Stimulated activated memory B cell treated with anti-CD40 and anti-IgM and Interleukin-4, amounts not matched to agents 10 μg/mL and 1 μg/mL and 100 μg/mL, for 72 hours (primary cell): ENCODE measurements at places on chromosomes 6 and 20.
A peak's percentile ranks its signal among the peaks of the same experiment; 100 is the strongest.

GRCh38 chr6:123636782-123637181 is at the start of gene TRDN:
TSS of gene TRDN (minus strand) at chr6:123636950. CDS start at chr6:123636775, 175 bp downstream.
- no peak for ATAC-seq

DNA sequence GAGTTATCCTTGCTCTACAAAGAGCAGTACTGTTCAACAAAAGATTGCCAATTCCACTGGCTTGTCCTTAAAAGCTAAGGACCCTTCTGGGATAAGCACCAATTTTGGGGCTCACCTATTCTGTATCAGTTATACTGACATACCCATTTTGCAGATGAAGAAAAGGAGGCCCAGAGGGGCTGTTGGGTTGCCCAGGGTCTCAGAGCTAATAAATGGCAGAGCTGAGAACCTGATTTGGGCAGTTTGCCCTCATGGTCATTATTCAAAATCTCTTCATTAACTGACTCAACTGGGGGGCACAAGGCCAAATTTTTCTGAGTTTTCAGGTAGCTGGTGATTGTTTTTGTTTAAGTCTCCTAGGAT is 31.3 kb downstream of the NSFL1C start:
- ATAC-seq: no peak

- ATAC-seq: no peak
These were observed 4.2 kb downstream of the UBE2J1 start for GRCh38 chr6:89348372-89348771.

GRCh38 chr6:96460052-96460700 is 61.4 kb upstream of the UFL1 start:
- ATAC-seq: no peak

DNA sequence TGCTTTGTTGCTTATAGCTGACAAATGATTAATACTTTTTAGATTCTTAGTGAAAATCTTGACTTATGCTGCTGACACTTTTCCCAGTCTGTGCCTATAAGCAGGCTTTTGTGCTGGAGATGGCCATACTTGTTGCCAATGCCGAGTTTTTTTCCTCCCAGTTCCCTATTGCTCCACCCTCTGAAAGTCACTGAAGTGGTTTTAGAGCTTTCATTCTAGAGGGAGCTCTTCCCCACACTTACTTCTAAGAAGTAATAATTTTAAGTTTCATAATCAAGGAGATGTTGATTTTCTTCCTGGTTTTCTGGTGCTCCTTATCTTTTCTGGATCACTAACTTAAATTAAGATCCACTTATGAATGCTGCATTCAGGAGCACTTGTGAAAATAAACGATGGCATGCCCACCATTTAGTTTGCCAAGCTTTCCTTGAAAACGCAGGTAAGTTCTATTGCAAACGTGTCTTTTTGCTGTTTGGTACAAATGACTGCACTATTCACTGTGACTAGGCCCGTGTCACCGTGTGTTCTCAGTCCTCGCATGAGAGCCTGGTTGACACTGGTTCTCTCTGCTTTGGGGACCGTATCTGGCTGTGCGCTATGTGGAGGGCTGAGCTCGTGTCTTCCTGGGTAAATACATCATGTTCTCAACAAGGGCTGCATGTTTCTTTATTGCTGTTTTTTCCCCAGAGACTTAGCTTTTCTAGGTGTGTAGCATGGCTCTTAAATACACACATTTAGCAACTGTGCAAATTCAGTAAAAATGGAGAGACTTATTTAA is 50.2 kb downstream of the GFRA4 start:
- no peak for ATAC-seq

DNA sequence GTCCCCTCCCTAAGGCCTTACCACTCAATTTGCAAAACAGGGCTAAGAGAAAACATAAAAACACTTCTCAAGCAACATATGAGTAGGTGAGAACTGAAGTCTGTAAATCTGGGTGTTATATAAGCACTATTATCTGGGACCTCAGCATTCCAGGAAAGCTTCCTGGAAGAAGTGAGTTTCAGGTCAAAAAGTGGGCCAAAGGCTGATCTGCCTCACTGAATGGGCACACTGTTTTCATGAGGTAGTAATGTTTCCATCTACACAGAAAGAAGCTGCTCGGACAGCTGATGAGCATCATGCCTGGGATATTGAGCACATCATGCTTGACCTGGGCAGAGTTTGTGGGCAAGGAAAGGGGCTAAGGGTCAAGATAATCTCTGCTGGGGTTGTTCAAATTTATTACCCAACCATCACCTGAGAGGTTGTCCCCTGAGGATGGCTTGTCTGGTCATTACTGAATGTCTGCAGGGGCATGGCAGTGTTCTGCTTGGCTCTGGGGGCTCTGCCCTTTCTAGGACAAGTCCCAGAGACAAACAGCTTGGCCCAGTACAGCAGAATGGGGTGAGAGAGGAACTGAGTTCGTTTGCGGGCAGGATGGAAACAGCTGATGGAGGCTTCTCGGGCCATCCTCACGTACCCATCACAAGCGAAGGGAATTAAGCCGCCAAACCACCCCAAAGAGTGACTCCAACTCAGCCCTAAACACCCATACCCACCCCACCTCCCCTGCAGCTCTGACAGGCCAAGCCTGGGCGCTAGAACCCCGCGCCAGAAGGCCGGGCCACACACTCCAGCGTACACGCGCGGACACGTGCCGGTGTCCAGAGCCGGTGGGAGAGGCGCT is 1.2 kb upstream of the SYNJ2 start:
- ATAC-seq: peak; percentile 58

DNA sequence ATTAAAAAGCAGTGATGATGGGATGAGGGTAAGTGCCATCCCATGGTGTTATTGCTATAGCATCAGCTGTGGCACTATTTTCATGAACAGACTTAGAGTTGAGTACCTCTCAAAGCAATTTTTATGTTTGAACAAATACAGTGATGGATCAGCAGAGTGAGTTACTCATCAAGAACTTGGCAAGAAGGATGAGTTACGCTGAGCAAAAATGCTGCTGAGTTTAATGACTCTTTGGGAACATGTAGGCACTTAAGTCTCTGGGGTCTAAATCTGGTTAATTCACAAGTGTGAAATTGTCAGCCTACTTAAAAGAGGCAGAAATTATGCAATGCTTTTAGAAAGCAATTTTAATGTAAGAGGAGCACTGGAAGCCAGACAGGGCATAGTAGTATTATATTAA is 78.5 kb upstream of the AHI1 start:
- ATAC-seq: no peak

DNA sequence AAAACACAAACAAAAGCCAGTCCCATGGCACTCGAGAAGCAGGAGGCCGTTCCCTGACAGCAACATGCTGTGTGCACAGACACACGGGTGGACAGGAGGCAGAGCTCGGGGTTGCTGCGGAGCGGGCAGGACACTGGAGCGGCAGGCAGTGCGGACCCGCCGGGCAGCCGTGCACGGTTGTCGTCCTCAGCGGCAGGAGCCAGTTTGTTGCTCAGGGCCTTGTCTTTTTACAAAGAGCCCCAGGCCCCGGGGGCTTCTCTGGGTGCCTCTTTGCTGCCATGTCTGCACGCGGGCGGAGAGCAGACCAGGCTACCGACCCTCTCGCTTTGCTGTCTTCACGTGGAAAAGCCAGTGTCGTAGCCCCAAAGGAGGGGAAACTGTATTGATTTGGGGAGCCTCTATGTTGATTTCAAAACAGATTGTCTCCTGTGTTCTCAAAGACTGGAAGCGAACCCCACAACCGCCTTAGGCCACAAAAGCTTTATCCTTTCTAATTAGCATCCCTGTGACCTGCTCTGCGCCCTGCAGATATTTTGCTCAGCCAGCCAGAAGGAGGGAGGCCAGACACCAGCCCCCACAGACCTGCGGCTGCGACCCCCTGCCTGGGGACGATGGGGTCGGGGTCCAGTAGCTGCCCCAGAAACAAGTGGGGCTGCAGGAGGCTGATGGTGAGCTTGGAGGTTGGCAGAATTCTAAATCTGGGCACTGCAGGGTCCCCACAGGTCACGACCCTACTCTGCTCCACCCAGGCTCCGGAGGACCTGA is 50.2 kb downstream of the ERMARD start:
- ATAC-seq: no peak

DNA sequence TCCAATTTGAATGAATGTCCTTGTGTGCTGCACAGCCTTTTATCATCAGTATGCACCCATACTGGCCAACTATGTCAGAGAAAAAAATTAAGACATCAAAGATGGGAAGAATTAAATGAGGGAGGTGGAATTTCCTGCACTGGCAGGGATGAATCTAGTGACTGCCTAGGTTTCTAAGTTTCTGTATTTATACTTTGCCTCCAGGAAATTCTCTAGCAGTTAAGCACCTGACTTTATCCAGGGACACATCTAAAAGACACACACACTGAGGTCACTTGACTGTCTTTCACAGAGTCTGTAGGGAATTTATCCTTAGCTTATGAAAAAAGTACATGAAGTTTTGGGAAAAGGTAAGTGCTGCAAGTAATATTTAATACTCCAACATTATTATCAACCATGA is 636.5 kb upstream of the PTCHD4 start:
- ATAC-seq: no peak

DNA sequence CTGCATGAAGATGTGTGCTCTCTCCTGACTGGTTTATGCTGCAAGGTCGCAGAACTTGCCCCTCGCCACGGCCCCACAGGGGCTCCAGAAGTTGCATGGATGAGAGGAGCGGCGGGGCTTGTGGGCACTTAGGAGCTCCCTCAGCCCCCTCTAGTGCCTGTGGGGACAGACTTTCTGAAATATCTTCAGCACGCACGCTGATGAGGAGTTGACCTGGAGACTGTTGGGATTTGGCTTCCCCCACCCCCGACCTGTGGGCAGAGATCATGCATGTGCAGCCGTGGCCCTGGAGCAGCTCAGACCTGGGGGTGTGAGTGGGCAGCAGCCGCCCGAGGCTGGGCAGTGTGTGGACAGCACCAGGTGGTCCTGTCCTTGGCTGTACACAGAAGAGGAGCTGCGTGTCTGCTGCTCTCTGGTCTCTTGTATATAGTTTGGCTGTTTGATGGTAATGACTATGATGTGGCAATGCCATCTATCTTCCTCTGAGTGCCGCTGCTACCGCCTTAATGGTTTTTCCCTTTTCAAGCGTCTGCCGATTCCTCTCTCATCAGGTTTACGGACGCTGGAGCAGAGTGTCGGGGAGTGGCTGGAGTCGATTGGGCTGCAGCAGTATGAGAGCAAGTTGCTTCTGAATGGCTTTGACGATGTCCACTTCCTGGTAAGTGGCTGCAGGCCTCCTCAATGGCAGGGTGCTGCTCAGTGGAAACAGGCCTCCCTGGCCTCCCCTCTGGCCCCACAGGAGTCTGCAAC is 81.4 kb downstream of the TCP11 start:
- ATAC-seq: no peak

- no peak for ATAC-seq
These were observed 20.2 kb downstream of the GMEB2 start for GRCh38 chr20:63606686-63607085.

- no peak for ATAC-seq
These were observed 85.5 kb upstream of the HTR1B start for GRCh38 chr6:77548662-77549366.

DNA sequence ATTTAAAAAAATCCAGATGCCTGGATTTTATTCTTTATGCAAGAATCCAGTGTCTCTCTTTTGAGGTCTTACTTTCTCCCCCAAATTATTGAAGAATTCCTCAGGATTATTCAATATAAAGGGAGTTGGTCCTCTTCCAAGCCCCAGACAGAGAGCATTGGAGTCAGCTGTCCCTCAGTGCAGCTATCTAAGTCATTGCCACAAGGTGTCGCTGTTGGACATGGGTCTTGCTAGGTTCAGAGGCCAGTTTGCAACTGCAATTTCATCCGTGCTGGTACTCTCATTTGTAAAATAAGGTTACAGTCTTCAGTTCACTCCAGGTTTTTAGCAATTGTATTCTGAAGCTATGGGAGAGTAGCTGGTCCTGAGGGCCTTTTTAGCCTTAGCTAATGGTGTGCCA is 27.8 kb downstream of the CCN2 start:
- no peak for ATAC-seq

DNA sequence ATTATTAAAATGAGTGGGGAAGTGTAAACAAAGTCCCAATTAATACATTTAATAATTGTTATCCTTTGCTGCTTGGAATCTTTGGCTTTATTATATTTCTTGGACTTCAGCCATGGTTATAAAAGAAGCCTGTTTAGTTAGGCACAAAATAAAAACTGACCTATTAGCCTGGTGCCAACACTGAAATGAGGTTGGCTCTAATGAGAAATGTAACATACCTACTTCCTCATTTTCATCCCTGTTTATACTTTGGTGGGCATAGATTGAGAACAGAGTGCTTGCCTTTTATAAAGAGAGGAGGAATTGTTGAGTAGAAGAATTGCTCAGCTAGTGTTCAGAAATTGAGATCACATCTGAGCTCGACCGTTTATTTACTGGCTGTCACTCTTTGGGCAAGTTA is 471.3 kb downstream of the UTRN start:
- no peak for ATAC-seq

DNA sequence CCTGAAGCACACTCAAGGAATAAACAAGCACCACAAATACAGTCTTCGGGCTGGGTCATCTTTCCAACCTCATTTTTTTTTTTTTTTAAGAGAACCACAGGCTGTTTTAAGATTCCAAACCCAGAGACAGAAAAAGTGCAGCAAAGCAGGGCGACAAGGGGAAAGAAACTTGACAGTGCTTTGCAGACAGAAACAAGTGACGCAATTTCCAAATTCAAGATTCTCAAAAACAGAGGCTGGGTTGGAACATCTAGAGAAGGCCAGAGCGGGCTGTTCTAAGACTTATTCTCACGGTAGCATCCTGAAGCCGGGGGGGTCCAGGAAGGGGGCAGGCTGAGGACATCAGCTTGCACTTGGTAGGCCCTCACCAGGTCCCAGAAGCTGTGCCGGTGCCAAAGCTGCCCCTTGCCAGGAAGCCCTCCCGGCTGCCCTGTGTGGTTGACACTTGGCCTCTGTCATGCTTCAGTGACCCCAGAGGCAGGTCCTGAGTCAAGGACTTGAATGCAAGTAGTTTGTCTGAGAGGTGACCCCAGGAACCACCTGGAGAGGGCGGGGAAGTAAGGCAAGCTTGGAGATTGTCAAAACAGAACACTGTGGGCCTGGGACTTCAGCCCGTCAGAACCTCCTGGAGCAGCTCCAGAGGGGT is 50.5 kb downstream of the BMP7 start:
- no peak for ATAC-seq

- no peak for ATAC-seq
These were observed 1.9 kb downstream of the PPP1R18 start for GRCh38 chr6:30684386-30685156.

DNA sequence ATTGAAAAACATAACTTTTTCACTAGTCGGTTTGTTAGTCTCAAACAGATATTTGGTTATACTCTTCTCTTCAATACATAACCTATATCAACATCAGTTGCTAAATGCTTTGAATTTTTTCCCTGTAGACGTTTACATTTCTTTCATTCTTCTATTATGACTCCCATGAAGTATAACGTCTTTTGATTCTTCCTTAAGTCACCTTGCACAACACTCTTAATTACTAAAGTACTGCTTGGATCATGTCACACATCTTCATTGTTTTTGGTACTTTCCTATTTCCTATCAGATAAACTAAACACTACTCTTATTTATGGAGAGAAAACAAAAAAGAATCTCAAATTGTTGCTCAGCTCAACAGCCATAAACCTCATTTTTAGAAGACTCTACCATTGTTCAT is 23.0 kb upstream of the BMP5 start:
- no peak for ATAC-seq

DNA sequence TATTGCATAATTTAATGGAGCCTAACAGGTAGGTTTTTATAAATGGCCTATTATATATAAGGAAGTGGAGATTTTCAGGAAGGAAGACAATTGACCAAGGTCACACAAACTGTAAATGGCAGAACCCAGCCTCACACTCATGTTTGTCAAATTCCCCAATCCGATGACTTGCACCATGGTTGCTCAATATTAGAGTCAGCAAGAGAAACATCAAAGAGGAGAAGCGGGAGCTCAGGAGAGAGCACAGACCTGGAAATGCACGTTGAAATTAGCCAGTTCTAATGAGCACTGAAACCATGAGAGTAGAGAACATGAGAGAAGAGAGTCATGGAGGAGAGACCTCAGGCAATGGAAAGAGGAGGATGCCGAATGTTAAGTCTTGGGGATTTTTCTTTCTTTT is 13.5 kb upstream of the MLIP start:
- ATAC-seq: no peak
